ENCODE measurements at places on chromosomes 2 and 18.

DNA sequence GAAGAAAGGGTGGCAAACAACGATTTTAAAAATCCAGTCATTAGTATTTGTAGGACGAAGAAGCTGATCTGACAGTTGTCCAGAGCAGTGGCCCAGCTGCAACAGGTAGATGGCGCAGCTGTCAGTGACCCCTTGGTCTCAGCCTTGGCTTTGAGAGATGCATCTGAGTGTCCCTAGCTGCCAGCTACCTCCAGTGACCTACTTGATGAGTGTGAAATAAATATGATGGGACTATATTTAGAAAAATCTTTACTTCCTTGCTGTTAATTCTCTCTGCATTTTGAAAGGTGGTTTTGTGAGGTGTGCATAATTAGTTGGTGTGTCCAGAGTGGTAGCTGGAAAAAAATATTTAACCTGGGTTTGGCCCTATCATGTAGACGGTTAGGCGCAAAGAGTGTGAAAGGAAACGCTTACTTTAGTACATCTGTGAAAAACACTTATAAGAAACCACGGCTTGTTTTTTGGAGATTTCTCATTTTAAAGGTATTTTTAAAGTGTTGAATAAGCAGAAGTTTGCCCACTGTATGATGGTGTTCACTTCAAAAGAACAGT, 963 bp downstream of the INPP1 start:
- peak; percentile 64 for DNase-seq

DNA sequence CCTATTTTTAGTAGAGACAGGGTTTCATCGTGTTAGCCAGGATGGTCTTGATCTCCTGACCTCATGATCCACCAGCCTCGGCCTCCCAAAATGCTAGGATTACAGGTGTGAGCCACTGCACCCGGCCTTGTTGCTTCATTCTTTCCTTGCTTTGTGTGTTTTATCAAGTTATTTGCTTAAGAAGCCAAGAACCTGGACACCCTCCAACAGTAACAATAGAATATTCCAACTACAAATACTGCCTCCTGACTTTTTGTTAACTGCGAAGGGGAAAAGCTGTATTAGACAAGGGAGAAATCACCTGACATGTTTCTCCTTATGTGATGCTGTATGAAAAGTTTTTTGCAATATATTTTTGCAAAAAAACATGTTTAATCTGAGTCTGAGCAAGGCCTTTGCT, 297.2 kb downstream of the NCKAP5 start:
- no peak for DNase-seq

GRCh38 chr2:169118060-169118459, 48.7 kb downstream of the DHRS9 start:
- DNase-seq = no peak

- no peak for DNase-seq
Measured at GRCh38 chr18:46480226-46480625, 176.8 kb downstream of the LOXHD1 start.

- no peak for DNase-seq
Measured at GRCh38 chr18:23143815-23144261, 8.6 kb downstream of the CABLES1 start.

GRCh38 chr2:48514348-48515003, 15.5 kb upstream of the STON1 start:
- no peak for DNase-seq

DNA sequence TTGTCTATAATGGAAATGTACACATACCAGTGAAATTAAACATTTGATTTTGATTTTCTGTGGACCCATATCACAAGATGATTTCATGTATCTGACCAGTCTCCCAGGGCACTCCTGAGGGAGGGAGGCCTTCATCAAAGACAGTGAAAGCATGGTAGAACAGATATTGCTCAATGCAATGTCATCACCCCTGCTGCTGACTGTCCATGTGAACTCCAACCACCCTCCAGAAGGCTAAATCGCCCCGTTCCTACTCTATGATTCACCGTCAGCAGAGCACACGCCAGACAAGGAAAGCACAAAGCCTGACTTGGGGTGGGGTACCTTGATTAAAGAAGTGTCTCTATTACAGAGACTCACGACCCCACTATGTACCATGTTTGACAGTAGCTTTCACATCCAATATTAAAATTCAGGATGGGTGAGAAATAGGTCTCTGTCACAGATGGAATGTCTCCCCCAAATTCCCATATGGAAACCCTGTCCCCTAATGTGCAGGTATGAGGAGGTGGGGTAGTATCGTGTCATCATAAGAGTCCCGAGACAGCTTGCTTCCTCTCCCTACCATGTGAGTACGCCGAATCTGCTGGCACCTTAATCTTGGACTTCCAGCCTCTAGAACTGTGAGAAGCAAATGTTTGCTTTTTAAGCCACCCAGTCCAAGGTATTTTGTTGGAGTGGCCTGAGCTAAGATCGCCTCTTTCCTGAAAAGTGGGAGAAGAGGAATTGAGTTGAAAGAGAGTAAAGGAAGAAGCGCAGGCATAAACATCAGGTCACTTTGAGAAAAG, 42.4 kb downstream of the CYB5A start:
- DNase-seq = no peak

GRCh38 chr2:205948883-205949282, 137.1 kb downstream of the INO80D start:
- no peak for DNase-seq

DNA sequence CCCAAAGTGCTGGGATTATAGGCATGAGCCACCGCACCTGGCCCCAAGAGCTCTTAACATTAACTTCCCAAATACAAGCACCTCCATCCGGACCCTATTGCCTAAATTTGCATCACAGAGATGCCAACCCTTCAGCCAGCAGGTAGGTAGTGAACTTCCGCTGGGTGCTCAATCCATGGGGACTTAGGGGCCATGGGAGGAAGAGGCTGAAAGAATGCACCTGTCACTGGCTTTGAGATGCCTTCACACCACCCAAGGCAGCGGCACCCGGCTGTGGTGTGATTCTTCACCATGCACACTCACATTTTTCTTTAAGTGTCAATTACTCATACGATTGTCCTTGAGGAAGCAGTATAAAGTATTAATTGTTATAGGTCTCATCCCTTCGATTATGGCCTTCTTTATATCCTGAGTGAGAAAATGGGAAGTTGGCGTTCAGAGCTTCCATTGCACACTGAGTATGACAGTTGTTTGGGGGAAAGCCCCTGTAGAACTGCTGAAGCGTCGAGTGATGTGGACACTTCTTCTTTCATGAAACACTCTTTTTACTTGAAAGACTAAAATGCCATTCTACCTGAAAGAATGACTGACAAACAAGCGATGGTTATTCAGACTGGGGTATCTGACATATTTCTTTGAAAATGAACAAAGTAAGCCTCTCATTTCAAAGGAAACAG, 51.8 kb upstream of the BIN1 start:
- no peak for DNase-seq

DNA sequence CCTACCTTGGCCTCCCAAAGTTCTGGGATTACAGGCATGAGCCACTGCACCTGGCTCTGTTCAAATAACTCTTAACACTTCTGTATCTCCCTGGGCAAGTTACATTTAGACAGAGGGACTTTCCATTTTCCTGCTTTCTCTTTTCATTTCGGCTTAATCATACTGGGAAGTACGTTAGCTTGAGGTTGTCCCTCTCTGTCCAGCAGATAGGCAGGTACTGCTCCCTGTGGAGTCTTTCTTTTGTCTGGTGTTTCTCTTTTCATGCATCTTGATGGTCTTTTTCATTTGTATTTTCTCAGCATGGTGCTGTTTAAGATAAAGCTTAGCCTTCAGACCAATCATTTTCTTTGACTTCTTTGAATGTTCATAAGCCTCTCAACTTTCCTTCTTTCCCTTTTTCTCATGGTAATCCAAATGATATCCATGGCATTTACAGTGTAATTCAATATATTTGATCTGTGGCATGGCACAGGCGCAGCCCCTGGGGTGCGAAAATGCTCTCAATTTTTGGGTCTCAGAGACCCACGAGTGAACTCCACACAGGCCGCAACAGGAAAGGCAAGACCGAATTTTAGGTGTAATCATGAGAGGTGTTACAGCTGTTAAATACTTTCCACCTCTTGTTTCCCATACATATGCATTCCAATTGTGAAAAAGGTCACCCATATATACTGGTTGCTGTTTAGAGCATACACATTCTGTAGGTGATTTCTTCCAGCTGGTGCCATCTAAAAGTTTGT, 99.9 kb upstream of the MYO3B start:
- DNase-seq = no peak

DNA sequence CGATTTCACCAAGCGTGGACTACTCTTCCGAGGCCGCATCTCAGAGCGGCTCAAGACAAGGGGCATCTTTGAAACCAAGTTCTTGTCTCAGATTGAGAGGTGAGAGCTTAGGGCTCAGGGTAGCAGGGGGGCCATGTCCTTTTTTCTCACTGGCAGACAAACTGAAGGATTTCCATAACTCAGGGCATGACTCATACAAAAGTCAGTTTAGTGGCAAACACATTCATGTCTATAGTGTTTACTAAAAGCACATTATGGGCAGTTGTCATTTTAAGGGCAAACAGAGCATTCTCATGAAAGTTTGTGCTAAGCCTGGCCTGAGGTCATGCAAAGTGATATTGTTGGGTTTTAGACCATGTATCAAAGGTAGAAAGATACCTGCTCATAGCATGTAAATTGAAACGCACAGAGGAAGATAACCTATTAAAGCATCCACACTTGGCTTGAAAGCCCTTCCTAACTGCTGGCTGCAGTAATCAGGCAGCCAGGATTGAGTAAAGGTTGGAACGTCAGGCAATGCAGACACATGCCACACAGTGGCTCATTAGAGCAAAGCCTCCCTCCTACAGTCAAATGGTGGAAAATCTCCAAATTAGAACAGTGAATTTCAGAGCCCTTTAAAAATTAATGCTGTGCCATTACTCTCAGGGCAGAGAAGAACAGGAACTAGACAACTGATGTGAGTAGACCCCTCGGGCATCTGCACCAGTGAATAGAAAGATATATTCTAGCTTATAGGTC, 54.2 kb downstream of the HK2 start:
- no peak for DNase-seq

GRCh38 chr2:138564586-138565229, 63.1 kb downstream of the SPOPL start:
- no peak for DNase-seq

- DNase-seq = peak; percentile 93
Measured at GRCh38 chr2:61017556-61018317, at the start of the genes PEX13 and PUS10. PEX13 (plus strand) TSS chr2:61017720; CDS start chr2:61017760, 40 bp downstream. PUS10 (minus strand) TSS chr2:61018255; CDS start chr2:61011890, 6,365 bp downstream.

- DNase-seq = no peak
Measured at GRCh38 chr2:67277450-67277849, 119.7 kb upstream of the ETAA1 start.

- peak; percentile 10 for DNase-seq
Measured at GRCh38 chr2:191350826-191351225, 105.6 kb downstream of the MYO1B start.

- no peak for DNase-seq
Measured at GRCh38 chr2:210169516-210170195, 1.6 kb downstream of the KANSL1L start.

DNA sequence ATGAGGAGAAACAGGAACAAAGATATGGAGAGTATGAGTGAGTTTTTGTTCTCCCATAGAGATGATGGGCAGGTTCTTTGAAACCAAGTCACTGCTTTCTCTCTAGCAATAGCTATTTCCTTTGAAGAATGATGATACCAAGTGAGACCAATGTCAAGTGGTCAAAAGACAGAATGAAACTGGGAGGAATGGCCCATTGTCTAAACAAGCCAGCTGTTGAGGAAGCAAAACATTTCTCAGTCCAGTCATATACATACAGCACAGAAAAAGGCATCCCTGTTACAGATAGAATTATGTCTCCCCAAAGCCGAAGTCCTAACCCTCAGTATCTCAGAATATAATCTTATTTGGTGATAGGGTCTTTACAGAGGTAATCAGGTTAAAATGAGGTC, 66.1 kb upstream of the EPC2 start:
- DNase-seq = no peak
